ENCODE measurements at places on chromosomes 7 and 10. TPM values are rescaled to one million over a fixed set of nuclear protein-coding genes. Genes with fewer than 3 reads are reported as not detected.

- no peak for DNase-seq
Observed at GRCh38 chr10:85650791-85651496, 715.7 kb downstream of the GRID1 start.

- peak; percentile 77 for DNase-seq
Observed at GRCh38 chr10:73413108-73413527, 740 bp downstream of the ANXA7 start.

GRCh38 chr10:91444211-91445182 lies 34.4 kb downstream of the HECTD2 start:
- DNase-seq = no peak

- peak; percentile 59 for DNase-seq
Observed at GRCh38 chr7:105304040-105304895, 84.5 kb downstream of the SRPK2 start.

Gene IRF5
- under 0.01 TPM for total RNA-seq
